ENCODE measurements at places on chromosomes 7 and 10.

DNA sequence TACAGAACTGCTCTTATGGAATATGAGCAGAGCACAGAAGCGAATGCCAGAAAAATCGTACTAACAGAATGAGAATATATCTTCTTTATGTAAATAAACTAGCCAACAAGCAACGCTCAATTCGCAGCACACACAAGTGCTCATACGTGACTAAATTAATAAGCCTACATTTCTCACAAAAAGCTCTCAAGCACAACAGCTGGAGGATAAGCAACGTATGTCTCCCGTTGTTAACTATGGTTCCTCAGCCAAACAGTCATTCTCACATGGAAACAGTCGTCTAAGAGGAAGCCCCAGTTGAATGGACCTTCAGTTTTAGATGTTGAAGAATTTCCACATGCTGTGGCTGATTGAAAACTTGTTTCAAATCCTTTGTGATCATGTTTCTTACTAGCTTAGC, 110.4 kb downstream of the PKD1L1 start:
- no peak for DNase-seq

DNA sequence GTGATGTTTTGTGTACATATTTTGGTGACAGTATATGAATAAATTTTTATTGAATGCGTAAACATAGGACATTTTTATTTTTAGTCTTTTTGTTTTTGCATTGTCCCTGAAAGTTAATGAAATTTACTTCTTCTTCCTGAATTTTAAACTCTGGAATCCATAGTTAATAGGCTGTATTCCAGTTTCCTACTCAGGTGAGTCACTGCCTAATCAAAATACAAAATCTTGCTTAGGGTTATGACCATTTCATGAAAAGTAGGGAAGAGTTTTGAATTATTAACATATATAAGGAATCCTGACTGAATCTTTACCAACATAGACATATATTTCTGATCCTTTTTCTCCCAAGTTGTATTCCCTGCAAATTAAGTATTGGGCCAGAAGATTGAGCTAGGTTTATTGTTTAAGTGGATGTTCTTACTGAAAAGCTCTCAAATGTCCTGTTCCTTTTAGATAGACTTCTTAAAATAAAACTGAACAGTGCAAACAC, 2.6 kb downstream of the CREM start:
- DNase-seq: no peak

- DNase-seq: no peak
Observed at GRCh38 chr10:129332476-129332875, 134.6 kb upstream of the MGMT start.

GRCh38 chr7:90229682-90230081, 15.3 kb upstream of the CFAP69 start:
- DNase-seq: no peak

GRCh38 chr7:8176370-8177081, 85.4 kb downstream of the ICA1 start:
- DNase-seq: no peak

GRCh38 chr7:128387216-128388144, 22.3 kb downstream of the IMPDH1 start:
- peak; percentile 77 for DNase-seq

DNA sequence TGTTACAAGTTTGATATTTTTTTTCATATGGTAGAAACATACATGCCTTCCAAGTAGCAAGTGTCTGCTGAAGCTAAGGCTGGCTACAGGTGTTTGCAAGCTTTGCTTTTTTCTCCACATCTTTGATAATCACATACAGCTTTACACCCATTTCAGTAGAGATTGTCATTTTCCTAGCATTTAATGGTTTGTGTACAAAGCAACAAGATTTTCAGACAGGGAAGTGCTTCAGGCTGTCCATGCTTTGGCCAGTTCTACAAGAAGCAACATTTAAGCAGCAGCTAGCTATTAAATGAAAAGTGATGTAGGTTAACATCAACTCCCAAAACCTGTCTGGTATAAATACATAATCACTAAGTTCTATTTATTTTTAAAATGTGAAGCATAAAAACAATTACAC, 2.3 kb downstream of the HDAC9 start:
- DNase-seq: no peak

DNA sequence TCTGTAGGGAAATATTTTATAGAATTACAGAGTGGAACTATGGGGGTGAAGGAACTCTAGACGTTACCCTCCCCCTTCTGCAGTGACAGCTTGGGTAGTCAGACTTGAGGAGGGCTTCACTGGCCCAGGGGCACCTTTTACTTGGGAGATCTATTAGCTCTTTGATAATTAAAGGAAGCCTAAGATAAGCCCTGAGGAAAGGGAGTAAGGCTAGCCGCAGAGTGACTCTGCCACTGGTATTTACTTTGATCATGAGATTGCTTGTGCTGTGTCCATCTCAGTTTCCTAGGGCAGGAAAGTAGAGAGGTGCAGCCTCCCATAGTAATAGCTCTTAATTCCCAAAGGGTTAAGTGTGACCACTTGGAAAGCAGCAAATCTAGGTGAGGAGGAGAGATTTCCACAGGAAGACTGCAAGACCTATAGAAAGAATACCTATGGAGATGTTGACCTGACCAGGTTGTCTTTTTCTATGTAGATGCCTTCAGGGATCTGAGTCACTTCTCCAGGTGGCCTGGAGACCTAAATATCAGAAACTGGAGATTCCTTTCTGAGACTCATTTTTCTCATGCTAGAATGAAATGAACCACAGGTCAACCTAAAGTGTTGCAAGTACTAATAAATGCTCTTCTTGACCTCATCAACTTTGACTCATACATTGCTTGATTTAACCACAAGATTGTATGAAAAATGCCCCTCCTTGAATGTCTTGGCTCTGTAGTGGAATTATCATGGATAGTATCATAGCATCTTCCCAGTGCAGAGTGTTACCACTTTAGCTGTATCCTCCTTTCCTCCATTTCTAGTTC, 447.3 kb upstream of the GHITM start:
- DNase-seq: no peak

DNA sequence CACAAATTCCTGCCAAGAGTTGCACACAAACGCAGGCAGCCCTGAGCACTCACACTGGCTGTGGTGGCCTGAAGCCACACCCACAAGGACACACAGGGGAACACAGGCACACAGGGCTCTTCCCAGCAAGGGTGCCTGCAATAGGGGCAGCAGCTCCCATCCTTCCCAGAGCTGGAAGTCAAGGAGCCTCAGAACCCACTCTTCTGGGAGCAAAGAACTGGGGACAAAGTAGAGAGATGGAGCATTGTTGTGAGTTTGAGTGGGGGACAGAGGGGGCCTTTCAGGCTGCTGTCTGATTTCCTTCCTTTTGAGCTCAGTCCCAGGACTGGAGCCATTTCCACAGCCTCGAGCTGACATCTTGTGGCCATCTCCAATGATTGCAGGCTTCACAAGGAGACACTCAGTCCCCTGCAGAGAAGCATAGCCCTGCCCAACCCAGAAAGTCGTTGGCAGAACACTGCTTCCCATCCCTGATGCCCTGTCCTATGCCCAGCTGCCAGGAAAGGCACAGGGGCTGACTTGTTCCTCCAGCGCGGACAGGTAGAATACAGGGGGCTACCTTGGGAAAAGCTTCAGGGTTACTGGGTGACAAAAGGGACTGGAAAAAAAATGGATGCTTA, 34.4 kb upstream of the SLF2 start:
- peak; percentile 84 for DNase-seq

GRCh38 chr7:81298951-81299666, 380.3 kb upstream of the SEMA3C start:
- DNase-seq: peak; percentile 83

DNA sequence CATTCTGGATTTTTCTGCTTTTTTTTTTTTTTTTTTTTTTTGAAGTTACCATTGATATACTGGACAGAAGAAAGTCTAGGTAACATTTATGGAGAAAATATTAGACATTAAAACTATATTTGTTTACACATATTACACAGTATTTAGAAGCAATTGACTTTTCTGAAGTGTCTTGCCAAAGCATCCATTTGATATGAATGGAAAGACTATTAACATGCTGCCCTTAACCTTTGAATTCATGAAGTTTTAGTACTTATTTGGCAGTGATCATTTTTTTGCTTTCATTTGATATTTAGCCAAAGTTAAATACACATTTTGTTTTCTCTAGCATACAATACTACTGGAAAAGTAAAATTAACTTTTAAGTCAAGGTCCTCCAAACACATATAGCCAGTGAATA, 210.0 kb downstream of the SEMA3A start:
- no peak for DNase-seq

DNA sequence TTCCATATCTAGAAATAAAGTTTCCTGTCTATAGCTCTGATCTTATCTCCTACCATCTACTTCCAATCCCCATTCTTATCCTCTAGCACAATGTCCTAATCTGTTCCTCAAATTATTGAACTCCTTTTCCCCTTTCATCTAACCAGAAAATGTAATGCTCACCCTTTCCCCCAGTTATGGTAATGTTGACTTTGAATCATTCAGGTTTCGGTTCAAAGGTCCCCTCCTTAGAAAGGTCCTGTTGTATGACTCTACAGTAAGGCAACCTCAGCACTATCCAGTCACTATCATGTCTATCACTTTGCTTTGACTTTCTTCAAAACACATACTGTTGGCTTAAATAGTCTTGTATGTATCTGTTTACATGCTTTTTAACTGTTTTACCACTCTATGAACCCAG, 264.2 kb upstream of the PCDH15 start:
- no peak for DNase-seq

GRCh38 chr10:88428442-88428841, 154.7 kb downstream of the RNLS start:
- DNase-seq: peak; percentile 13

- no peak for DNase-seq
Observed at GRCh38 chr7:116724560-116725231, 52.7 kb downstream of the MET start.

DNA sequence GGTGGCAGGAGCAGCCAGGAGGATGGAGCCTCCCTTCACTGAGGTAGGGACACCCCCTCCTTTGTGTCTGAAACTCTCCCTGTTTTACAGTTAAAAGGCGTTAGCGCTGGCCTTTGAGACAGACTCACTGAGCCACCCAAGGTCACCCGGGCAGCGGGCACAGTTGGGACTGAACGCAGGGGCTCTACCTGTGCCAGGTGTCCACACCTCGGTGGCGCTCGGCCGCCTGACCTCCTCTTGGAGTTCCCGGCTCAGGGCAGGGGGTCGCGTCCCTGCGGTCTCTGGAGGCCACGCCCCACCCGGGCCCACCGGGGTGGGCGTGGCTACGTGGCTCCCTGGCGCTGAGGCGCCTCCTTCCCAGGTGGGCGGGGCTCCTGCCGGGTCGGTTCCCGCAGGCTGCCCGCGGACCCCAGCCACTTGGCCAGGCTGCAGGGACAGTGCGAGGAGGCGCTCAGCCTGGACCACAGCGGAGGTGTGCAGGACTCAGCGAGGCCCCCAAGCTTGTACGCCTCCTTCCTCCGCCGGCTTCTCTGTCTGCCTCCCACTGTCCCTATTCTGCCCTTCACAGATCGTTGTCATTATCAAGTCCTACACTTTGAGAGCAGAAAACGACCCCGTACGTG, 39.9 kb upstream of the LEP start:
- DNase-seq: no peak

- no peak for DNase-seq
Observed at GRCh38 chr10:97514344-97514743, 15.6 kb downstream of the UBTD1 start.

- no peak for DNase-seq
Observed at GRCh38 chr10:22341926-22342196, 3.4 kb upstream of the SPAG6 start.

GRCh38 chr10:97686301-97686961, 610 bp downstream of the AVPI1 start:
- DNase-seq: no peak

- no peak for DNase-seq
Observed at GRCh38 chr7:27169658-27170425, 4.3 kb downstream of the HOXA10 start.

DNA sequence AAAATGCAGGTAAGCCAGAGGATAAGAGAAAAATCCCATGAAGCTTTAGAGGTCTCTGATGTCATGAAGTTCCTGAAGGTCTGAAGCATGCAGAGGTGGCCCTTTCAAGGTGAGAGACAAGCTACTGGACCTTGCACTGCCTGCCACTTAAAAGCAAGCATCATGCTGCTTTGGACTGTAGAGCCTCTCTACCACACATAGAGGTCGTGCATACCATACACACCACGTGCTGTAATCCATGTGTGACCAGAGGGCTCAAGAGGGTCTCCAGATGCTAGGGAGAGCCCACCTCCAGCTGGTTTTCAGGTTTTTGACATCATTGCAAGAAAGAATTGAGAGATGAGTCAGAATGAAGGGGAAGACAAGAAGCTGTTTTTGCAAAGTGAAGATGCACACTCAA, 436.4 kb downstream of the TCERG1L start:
- DNase-seq: no peak

GRCh38 chr10:21055339-21056135, 158.4 kb upstream of the NEBL start:
- DNase-seq: no peak

DNA sequence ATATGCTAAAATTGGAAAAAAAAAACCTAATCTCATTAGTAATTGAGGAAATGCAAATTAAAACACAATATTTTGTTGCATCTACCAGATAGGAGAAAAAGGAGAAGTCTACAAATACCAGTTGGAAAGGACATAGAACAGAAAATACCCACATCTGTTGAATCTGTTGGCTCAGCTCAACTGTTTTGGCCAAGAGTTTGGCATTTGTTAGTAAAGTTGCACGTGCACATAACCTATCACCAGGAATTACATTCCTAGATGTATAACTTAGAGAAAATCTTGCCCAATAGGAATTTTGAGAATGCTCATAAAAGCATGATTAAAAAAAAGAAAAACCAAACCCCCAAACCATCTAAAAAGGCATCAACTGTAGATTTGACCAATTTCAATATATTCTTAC, 282.1 kb upstream of the BMPER start:
- DNase-seq: no peak

DNA sequence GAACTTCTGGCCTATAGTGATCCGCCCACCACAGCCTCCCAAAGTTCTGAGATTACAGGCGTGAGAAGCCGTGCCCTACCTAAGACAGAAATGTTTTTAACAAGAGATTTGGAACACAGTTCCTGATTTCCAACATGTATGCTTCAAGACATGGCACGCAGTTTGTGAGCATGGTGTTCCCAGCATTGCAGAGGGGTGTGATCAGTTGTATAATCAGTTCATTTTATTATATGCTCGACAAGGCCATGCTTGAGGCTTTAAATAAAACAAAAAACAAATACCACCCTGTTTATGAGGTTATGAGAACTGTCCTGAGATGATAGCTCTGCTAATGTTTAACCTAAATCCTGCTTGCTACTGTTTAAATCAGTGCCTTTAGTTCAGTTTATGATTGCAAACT, 60.2 kb downstream of the TASOR2 start:
- no peak for DNase-seq

DNA sequence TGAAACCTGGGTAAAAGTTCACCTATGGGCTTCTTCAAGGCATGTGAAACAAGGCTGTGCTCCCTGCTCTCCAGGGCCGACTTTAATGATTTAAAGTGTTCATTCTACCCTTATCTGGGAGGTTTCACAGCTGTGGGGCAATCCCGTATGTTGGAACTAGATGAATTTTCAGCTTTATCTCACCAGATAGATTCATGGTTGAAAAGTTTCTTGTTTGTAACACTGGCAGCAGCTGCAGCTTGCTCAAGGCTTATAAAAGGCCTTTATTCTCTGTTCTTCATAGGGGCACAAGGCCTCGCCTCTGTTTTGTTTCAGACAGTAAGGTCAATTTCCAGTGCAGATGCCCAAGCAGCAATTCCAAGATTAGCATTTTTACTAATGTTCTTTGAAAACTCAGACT, 70.4 kb upstream of the DNAJB12 start:
- no peak for DNase-seq

- no peak for DNase-seq
Observed at GRCh38 chr10:116185199-116185867, 87.7 kb downstream of the GFRA1 start.

- DNase-seq: no peak
Observed at GRCh38 chr7:109997837-109998236, 1093.1 kb upstream of the LRRN3 start.

- no peak for DNase-seq
Observed at GRCh38 chr10:17031637-17032635, 97.7 kb downstream of the CUBN start.

All from urothelium cell line (cell line).